ENCODE measurements at places on chromosomes 12 and 14.

- no peak for DNase-seq
Measured at GRCh38 chr12:123363740-123364531, 711 bp downstream of the SBNO1 start.

DNA sequence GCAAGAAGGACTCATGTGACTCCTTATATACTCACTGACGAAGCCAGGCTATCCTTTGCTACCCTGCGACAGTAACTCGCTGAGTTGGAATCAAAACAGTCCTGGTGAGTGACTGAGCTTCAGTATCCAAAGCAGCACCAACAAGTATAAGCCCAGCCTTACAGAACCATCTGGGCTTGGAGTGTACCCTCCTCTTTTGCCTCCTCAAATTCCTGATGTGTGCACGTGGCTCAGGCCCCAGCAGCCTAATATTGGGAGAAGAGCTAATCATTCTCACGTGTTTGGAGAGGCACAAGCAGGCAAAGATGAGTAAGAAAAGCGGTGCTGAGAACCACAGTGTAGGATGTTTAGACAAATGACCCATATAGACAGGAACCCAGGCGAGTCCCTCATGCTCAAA lies 34.4 kb downstream of the PPTC7 start:
- DNase-seq, result no peak

DNA sequence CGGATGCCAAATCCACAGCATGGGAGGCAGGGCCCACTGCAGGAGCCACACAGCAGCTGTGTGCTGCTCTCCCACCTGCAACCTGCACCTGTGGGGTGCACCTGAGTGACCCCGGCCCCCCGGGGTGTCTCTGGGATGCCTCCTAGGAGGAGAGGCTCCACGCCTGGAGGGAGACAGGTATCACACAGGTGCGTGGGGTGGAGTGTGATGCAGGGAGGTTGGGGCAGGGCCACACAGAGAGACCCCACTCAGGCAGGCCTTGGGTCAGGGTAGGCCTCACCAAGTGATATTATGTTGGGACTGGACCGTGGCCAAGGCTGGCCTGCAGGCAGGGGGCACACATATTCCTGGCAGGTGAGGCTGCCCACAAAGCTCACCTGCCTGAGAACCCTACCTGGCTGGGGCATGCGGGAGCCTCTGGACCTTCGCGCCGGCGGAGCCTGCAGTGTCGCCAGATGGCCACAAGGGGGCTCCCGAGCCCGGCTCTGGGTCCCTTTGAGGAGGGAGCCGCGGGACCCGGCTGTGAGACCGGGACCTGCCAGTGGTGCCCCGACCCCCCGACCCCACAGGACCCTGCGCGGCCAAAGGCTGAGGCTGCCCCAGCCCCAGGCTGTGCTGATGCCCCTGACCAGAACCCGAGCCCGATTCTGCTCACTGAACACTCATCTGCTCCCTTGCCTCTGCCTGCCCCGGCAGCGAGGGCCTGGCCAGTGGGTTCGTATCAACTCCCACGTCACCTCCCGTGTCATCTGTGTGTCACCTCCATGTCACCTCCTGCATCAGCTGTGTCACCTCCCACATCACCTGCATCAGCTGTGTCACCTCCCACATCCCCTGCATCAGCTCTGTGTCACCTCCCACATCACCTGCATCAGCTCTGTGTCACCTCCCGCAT lies 11.4 kb downstream of the TMEM121 start:
- DNase-seq, result peak; percentile 11

- DNase-seq, result no peak
Measured at GRCh38 chr12:10027311-10027710, 3.2 kb upstream of the CLEC9A start.

DNA sequence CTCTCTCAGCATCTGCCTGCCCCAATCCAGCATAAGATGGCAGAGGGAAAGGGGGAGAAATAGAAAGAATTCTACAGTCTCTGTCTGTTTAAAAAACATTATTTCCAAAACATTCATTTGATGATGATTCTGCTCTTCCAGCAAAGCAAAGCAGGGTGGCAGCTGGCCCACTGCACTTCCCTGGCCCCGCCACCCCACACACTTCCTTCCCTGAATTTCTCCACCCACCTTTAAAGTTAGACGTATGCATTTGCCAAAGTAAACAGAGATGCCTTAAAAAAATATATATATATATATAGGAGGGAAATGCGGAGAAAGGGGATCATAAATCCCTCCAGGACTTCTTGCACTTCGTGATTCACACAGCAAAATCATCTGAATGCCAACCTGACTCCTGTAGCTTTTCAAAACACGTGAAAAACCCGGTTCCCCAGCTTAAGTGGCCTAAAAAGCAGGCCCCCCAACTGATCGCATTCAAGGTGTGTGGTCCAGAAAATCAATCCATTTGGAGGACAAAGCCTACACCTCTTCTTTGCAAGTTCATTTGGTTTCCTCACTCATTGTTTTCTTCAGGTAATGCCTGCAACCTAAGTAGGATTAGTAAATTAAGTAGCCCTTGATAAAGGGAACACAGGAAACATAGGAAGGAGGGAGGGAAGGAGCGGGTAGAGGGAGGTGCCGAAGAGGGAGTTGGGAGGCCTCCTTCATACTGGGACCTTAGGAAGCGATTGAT lies 68.8 kb downstream of the LLPH start:
- no peak for DNase-seq

- DNase-seq, result no peak
Measured at GRCh38 chr14:101151927-101152305, 248.4 kb upstream of the RTL1 start.

DNA sequence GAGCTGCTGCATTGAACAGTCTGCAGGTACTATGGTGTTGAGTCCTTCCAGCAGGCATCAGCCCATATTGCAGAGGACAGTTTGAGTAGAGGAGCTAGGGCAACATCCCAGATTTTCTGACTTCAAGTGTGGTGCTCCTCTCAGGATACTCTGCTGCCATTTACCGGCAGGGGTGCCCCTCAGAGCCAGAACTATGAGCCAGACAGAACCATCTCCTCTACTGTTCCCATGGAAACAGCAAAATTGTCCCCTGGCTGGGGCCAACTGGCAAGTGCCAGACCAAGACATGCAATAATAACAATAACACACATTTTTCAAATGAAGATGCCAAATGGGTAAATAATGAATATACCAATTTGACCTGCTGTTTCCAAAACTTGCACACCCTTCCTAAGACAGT lies 102.9 kb downstream of the ADCK1 start:
- DNase-seq, result no peak

GRCh38 chr12:116529048-116529447 lies 30.1 kb upstream of the MAP1LC3B2 start:
- no peak for DNase-seq

- no peak for DNase-seq
Measured at GRCh38 chr12:127480775-127481314, 786.1 kb upstream of the TMEM132C start.

GRCh38 chr12:116476227-116476822 lies 82.9 kb upstream of the MAP1LC3B2 start:
- no peak for DNase-seq

DNA sequence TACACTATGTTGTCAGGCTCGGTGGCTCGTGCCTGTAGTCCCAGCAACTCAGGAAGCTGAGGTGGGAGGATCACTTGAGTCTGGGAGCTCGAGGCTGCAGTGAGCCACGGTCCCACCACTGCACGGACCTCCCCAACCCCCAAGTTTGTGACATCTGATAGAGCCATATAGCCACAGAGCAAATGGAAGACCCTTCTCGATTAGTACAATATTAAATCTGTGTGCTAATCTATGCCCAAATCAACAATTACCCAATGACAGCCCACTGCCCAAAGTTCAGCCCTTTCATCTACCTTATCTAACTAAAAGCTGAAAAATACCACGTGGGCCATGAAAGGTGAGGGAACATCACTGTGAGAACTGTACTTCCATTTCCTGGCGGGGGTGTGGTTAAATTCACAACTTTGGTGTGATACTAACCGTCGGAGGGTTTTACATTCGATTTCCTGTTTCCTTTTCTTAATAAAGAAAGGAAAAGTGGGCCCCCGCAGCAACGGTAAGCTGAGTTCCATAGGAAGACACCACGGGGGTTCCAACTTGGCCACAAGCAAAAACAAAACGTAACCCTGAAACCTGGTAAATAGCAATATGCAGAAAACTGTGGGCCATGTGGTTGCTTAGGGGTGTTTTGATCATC lies 31.2 kb upstream of the FOS start:
- no peak for DNase-seq

GRCh38 chr14:23326491-23327332 lies 5.5 kb downstream of the PABPN1 start:
- no peak for DNase-seq

DNA sequence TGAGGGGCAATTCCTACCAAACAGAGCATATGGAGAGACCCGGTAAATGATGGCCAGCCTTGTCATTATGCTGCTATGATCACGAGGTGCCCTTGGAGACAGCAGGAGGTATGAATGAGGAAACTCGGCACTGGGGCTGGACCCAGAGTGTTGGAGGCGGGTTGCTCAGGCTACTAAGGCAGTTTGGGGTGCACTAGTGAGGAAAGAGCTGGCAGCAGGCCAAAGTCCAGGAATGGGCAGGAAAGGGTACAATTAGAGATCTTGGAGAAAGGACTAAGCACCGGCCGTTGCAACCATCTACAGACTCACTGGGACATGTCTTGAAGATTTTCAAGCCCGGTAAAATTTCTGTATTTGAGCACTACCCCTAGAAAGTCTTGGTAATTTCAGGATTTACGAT lies 54.3 kb downstream of the CD9 start:
- DNase-seq, result no peak

GRCh38 chr14:100586403-100587085 lies 673 bp downstream of the BEGAIN start:
- DNase-seq, result no peak

GRCh38 chr14:105941226-105942166 lies 415.1 kb downstream of the TMEM121 start:
- no peak for DNase-seq

DNA sequence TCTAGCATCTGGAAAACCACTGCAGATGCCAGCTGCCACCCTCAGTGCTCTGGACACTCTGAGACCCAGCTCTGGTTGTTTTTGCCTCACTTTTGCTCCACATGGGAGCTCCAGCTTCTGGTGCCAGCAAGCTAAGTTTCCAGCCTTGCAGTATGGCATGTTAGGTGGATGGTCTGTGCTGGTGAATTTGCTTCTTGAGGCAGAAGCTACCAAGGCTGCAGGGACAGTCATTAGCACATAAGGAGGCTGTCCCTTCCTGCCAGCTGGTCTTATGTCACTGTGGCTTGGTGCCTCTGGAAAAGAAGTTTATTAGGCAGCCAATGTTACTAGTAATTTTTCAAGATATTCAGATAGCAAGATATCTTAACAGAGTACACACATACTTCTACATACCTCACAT lies 64.2 kb upstream of the CSRP2 start:
- no peak for DNase-seq

DNA sequence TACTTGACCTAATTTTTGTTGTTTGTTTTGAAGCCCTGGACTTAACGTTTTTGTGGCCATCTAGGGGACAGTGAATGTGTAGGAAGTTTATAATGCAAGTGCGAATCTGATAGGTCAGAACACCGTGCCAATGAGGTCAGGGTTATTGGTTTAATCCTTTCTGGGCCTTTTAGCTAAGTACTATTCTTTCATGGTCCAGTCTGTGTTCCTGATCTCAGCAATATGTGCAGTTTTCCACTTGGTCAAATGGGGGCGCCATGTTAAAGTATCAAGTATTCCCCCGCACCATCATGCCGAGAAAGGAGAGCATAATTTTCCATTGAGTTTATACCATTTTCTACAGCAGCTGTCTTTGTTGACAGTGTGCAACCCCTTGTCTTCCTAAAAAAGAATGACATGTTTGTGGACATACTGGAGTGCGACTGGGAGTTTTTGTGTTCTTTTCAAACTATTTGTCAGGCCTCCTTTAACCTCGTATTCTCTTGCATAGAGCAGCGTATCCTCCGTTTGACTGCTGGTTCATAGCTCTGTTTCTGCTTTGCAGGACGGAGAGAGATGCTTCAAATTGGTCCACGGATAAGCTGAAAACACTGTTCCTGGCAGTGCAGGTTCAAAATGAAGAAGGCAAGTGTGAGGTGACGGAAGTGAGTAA lies 1.3 kb downstream of the AHSA1 start:
- DNase-seq, result peak; percentile 33

- peak; percentile 28 for DNase-seq
Measured at GRCh38 chr12:76030341-76031080, 1.1 kb downstream of the PHLDA1 start.

DNA sequence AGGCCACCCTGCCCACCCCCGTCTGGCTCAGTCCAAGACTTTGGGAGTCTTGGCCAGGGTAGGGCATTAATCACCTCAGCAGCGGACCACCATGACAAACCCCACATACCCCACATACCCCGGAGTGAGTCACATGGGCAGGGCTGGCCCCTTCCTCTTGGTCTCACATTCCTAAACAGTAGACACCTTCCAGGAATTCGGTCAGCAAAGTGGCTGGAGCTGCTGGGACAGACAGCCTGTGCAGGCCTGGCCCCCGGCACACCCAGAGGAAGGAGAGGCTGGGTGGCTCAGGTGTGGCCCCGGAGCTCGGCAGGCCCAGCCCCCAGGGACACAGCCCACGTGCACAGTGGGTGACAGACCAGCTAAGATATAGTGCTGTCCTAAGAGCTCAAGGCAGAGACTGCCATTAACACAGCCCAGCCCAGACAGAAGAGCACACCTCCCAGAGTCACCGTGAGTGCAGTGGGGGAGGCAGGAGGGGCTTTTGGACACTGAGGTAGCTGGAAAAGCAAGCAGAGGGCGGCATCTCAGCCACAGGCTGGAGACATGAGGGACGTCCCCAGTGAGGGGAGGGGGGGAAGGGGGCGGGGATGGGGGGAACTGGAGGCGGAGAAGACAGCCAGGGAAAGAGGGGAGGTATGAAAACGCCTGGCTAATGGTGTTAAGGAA lies 24.0 kb downstream of the CCDC85C start:
- DNase-seq, result no peak

- no peak for DNase-seq
Measured at GRCh38 chr14:71328183-71328582, 420.9 kb downstream of the PCNX1 start.

DNA sequence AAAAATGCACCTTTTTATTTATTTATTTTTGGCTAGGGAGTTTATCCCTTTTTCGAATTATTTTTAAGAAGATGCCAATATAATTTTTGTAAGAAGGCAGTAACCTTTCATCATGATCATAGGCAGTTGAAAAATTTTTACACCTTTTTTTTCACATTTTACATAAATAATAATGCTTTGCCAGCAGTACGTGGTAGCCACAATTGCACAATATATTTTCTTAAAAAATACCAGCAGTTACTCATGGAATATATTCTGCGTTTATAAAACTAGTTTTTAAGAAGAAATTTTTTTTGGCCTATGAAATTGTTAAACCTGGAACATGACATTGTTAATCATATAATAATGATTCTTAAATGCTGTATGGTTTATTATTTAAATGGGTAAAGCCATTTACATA lies 14.9 kb upstream of the SNAPC1 start:
- no peak for DNase-seq

- no peak for DNase-seq
Measured at GRCh38 chr12:57129321-57129842, 1.1 kb downstream of the LRP1 start.

DNA sequence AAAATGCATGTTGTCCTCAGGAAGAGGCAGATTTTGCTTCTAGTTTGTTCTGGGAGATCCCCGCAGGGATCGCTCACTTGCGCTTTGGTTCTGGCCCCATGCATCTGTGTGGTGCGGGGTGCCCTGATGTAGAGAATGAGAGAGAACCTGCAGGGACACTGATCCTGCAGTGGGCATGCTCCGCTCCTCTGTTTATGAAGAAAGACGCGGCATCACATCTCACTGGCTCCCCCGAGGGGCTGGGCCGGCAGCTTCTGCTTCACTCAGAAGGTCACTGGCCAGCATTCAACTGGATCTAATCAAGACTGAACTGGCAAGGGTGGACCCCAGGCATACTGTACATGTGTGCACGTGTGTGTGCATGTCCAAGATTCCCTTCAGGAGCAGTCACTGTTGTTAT lies 164.2 kb downstream of the CALM1 start:
- DNase-seq, result no peak

Measured in NCI-H748 treated with DMSO at 0.1 percent for 48 hours (cell line).